ENCODE measurements at places on chromosomes 1 and 21.

GRCh38 chr1:60913039-60913438, 169.3 kb upstream of the NFIA start:
- no peak for DNase-seq

- DNase-seq: no peak
Observed at GRCh38 chr1:35136780-35137179, 56.2 kb downstream of the SFPQ start.

- DNase-seq: no peak
Observed at GRCh38 chr1:157844089-157844830, 2.7 kb upstream of the CD5L start.

- DNase-seq: no peak
Observed at GRCh38 chr1:193729429-193729828, 543.0 kb upstream of the B3GALT2 start.

- peak; percentile 12 for DNase-seq
Observed at GRCh38 chr21:25790122-25790877, 55.5 kb downstream of the GABPA start.

DNA sequence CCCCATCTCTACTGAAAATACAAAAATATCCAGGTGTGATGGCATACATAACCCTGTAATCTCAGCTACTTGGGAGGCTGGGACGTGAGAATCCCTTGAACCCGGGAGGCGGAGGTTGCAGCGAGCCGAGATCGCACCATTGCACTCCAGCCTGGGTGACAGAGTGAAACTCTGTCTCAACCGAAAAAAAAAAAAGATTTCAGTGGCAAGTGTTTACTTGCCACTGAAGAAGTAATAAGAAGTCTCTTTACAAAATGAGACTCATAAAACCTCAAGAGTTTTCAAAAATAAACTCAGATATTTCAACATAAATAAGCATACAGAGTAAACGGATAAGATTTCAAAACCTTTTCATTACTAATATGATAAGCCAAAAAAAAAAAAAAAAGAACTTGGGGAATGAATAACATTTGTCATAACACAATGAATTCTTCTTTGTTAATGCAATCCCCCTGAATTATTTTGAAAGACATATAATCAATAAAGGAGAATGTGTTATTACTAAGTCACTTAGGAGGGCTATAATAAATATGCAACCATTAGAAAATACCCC, 34.2 kb upstream of the EXO1 start:
- no peak for DNase-seq

GRCh38 chr1:9165396-9165795, 36.5 kb upstream of the GPR157 start:
- no peak for DNase-seq

Measured in HuH-7 (cell line).